ENCODE measurements at places on chromosomes 12 and 14.

DNA sequence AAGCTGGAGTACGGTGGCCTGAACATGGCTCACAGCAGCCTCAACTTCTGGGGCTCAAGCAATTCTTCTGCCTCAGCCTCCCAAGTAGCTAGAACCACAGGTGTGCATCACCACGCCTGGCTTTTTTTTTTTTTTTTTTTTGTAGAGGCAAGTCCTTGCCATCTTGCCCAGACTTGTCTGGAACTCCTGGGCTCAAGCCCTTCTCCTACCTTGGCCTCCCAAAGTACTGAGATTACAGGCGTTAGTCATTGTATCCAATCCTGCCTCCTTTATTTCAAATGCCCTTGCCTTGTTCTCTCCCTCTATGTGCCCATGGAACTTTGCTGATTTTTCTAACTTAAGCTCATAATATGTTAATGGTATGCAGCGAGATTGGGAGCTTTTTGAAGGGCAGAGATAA is 49.2 kb upstream of the PRICKLE1 start:
- DNase-seq, result no peak

DNA sequence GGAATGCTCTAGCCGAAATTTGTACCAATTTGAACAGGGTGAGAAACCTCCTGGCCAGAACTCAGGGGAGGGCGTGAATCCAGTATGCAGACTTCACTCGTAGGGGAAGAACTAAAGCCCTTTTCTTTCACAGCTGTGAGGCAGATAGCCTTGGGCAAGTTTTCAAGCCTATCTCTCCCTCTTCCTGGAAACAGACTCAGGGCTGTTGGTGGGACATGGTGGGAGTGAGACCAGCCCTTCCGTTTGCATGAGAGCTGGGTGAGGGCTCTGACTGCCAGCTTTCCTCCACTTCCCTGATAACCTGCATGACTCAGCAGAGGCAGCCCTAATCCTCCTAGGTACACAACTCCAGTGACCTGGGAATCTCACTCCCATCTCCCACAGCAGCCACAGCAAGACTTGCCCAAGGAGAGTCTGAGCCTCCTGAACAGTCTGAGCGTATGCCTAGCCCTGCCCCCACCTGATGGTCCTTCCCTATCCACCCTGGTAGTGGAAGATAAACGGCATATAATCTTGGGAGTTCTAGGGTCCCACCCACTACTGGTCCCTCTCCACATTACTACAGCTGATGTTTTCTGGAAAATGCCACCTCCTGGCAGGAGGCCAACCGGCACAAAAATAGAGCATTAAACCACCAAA is 170.1 kb upstream of the AMIGO2 start:
- DNase-seq, result no peak

- no peak for DNase-seq
Observed at GRCh38 chr12:6792522-6793201, 3.3 kb downstream of the CD4 start.

DNA sequence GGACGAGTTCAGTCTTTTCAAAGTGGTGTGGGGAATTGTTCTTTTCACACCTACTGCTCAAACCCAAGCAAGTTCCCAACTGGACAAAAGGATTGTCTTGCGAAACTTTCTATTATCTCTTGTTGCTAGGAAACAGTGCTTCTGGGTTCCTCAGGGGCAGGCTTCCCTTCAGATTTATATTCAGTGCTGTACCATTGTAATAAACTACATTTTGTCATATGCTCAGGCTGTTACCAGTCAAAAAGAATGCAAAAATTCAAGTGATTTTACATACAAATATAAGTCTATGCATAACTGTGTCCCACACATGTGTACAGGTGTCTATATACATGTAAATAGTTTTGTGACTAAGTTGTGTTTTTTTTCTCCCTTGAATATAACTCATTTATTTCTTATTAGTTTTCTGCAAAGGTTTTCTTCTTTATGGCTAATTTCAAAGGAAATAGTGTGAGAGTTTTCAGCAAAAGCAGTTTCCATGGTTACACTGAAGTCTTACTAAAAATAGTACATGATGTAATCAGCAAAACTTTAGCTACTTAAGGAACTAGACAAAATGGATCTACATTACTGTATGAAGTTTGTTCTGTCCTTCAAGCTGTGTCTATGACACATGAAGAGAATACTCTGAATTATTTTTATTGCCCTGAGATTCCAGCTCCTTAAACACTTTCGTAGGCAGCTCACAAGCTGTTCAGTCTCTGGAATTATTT is 430.2 kb upstream of the TMPO start:
- DNase-seq, result no peak

- no peak for DNase-seq
Observed at GRCh38 chr14:91681118-91681517, 50.8 kb downstream of the CATSPERB start.

DNA sequence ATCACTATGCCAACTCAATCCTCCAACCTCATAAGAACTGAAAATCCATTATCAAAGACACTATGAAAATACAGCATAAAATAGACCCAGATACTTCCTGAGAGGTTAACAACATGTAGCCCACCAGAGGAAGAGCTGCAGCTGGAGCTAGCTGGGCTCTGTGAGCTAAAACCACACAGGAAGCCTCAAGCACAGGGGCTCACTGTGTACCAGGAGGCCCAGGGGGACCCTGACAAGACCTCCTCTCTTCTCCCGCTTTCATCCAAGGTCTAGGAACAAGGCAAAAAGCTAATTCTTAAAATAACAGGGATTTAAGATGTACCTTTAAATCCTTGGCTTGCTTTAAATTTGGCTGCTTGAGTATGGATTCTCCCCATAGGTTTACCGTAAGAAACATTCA is 53.6 kb downstream of the EIF2S3B start:
- no peak for DNase-seq

- DNase-seq, result no peak
Observed at GRCh38 chr14:38593476-38593875, 337.6 kb upstream of the CLEC14A start.

DNA sequence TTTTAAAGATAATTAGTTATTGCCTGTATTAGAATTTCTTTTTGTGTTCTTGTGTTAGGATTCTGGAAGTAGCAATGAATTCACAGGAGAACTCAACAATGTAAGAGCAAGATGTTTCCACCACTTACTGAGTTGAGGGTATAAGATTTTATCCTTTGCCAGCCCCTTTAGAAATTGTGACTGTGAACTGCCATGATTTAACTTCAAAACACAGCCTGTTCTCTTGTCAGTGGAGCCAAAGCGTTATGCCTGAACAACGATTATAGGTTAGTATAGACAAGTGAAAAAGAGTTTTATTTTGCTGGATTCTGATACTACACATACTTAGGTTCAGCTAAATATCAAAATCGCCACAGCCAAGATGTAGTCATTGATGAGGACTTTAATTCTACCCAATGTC is 101.6 kb downstream of the CRADD start:
- no peak for DNase-seq

DNA sequence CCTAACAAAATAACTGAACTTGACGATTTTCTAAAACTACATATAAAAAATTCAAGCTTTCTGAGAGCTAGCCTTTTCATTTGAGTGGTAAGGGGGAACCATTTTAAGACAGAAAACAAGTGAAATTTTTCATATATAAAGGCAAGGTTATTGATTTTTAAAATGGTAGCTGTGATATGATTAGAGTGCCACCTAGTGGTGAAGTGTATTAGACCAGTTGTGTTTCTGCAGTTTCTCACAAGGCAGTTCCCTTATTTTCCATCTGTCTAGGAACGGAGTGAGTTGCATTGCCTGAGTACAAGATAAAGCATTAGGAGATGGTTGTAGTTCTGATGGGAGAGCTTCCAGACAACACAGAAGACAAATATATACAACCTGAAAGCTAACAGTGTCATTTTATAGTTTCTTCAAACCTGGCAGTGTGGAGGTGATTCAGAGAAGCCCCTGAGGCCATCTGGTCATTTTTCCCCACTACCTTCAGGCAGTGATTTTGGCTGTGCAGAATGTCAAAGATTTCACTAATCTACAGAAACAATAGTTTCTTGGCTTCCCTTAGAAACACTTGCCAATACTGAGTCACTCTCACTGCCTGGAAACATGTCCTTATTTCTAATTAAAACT is 180.8 kb downstream of the C12orf50 start:
- peak; percentile 68 for DNase-seq

- DNase-seq, result peak; percentile 32
Observed at GRCh38 chr14:84108746-84109457, 1421.0 kb upstream of the FLRT2 start.

GRCh38 chr14:104582662-104583061 is 3.1 kb downstream of the C14orf180 start:
- DNase-seq, result no peak

DNA sequence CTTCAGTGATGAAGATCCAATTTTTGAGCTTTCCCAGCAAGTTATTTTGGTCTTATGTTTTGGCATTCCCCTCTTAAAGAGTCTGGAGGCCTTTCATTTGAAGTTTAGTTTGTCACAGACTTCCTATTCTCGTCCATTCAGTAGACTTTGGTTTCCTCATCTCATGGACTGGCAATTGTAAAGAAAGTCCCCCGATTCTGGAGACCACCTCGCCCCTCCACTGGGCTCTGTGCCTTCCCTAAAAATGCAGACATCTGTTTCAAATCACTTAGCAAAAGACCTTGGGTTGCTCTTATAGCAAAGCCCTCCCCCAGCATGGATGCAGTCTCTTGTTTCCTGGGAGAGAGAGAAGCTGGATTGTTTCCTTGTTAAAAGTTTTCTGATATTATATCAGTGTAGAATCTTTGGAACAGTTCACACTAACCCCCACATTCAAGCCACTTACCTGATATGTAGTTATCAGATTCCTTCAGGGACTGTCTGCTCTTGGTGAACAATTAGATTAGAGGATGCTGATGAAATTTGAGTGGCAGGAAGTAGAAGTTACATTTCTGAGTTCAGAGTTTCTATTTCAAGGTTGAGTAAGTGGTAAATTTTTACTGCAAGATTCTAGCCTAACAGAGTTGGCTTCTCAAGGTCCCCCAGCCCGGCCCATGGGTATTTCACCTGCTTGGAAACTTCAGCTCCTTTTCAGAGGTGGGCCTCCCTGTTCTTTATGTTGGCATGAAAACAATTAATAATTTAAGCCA is 56.3 kb downstream of the PLXNC1 start:
- DNase-seq, result no peak

DNA sequence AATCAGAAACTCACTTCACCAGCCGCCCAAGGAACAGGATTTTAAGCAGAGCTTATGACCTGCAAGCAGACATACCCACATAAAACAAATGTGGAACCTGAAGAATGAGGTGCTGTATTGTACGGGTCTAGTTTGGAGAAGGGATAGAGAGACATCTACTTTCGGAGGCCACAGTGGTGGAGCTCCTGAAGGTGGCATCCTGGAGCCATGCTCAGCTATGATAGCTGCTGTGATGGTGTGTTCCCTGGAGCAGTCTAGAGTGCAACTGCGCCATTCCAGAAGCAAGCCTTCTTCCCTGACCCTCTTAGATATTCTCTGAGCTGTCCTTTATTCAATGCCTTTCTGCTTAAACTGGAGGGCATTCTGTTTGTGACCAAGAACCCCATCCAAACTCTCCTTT is 402.6 kb downstream of the FUT8 start:
- DNase-seq, result no peak

DNA sequence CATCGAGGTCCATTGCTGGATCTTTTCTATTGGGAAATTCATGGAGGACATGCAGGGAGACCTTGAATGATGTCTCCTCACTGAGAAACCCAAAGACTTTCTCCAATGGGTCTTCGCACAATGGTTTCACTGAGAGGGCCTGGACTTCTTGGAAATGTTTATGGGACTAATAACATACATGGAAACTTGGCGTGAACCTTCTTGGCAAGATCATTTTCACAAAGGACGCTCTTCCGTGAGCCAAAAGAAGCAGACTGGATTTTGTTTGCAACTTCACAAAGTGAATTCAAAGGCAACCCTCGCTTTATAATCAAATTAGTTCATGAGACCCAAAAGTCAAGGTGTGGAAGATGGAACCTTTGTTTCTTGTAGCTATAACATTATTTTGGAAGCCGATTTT is 154.4 kb downstream of the TMEM132C start:
- no peak for DNase-seq

- DNase-seq, result no peak
Observed at GRCh38 chr14:72790887-72791566, 102.9 kb downstream of the DPF3 start.

DNA sequence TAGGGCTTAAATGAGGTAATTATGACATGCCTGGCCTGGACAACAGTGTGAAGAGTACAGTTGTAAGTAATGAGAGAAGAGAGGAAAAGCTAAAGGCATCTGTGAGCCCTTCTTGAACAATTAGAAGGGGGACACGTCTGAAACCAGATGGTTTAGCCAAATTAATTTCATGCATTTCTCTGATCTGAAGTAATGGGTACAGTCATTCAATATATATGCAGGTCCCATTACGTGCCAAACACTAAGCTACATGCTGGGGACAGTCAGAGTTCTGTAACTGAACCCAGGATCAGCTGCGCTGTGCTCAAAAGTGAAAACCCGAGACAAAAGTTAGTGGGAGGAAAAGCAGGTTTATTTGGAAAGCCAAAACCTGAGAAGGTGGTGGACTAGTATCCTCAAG is 207.2 kb upstream of the TMTC1 start:
- peak; percentile 14 for DNase-seq

- peak; percentile 57 for DNase-seq
Observed at GRCh38 chr14:64673748-64674147, 30.5 kb upstream of the PLEKHG3 start.

- DNase-seq, result no peak
Observed at GRCh38 chr12:50387487-50387886, 8.9 kb downstream of the FAM186A start.

DNA sequence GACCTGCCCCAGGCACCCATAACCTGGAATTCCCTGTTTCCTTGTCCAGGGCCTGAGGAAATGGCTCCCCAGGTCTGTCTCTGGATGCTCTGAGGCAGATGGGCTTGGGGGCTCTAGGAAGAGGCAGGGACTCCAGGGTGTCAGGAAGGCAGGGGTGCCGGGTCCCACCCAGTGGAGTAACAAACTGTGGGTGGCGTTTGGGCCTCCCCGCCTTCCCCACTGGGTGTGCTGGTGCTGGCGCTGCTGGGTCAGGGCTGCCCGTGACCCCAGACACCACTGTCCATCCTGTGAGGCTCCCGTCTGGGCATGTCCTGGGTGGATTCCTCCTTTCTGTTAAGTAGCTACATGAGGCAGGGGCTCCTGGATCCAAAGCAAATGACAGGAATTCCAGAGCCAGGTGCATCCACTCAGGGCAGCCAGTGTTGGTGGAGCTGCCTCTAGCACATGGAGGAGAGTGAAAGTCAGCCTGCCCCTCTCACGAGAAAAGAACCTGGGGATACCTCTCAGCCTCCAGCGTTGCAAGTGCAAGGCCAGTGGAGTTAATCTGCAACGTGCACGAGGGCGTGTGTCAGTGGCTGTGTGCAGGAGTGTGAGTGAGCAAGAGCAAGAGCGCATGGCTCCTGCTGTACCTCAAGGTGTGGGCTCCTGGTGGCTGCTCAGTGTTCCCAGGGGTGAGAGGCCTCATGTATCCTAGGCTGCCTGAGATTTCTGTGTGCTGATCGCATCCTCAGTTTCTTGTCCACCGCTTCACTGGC is 403.1 kb downstream of the TMEM121 start:
- no peak for DNase-seq

- no peak for DNase-seq
Observed at GRCh38 chr14:33390335-33390734, 451.7 kb downstream of the NPAS3 start.

GRCh38 chr14:103690332-103690731 is 24.9 kb downstream of the XRCC3 start:
- DNase-seq, result no peak

GRCh38 chr12:128418944-128419343 is 152.0 kb downstream of the TMEM132C start:
- DNase-seq, result no peak

GRCh38 chr12:116043659-116044535 is 233.6 kb downstream of the MED13L start:
- DNase-seq, result no peak

- no peak for DNase-seq
Observed at GRCh38 chr12:52038447-52038846, 12.8 kb upstream of the NR4A1 start.

- DNase-seq, result no peak
Observed at GRCh38 chr12:47549258-47549657, 156.6 kb downstream of the RPAP3 start.
